ENCODE measurements at places on chromosomes 3 and 15. TPM values are rescaled to one million over a fixed set of nuclear protein-coding genes. Genes with fewer than 3 reads are reported as not detected.

GRCh38 chr3:124078953-124079911 is 87.3 kb upstream of the ROPN1 start:
- peak; percentile 63 for DNase-seq

DNA sequence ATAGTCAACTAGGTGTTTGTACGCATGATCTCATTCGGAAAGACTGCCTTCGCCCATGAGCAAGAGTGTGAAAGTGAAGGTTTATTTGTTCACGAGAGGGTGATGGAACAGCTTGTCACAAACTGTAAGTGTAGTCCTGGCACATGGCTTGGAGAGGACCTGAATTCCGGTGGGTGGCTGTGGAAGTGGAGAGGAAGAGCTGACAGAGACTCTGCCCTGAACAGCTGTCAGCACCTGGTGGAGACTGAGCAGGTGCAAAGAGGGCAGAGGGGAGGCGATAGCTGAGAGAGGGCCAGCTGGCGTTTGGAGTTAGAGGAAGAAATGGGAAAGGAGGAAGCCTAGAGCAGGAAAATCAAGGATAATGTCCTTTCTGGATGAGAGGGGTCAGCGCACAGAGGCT is 155.7 kb downstream of the EEFSEC start:
- no peak for DNase-seq

GRCh38 chr3:65178703-65179102 is 490.9 kb upstream of the ADAMTS9 start:
- DNase-seq = peak; percentile 58

GRCh38 chr15:74732846-74733245 is 7.5 kb upstream of the CYP1A1 start:
- no peak for DNase-seq

GRCh38 chr15:64232400-64232799 is 69.6 kb upstream of the PPIB start:
- peak; percentile 85 for DNase-seq

The CD80 gene
- not detected for total RNA-seq

The GPR27 gene
- not detected for total RNA-seq

The RTP1 gene
- not detected for total RNA-seq

The DUSP7 gene
- 14.0 TPM for total RNA-seq

The BCHE gene
- total RNA-seq = 8.0 TPM

The SOX14 gene
- total RNA-seq = not detected

The VIPR1 gene
- total RNA-seq = 0.15 TPM

All from M059J (cell line).